ENCODE measurements at places on chromosomes 4 and X.

DNA sequence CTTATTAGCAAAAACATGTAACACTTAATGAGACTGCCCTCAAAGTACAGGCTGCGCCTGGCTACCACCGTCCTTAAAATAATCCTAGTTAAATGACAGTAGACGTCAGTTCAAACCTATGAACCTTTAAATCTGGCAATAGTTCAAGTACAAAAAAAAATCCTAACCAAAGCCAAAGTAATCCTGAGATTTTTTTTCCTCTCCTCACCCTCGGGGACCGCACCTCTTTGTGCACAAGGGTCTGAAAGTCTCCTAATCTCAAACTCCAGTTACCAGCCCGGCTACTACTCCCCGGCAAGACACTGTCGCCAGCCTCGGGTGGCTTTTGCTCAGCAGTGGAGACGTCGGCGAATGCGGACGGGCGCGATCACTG is 439 bp downstream of the SEC31A start:
- no peak for DNase-seq

DNA sequence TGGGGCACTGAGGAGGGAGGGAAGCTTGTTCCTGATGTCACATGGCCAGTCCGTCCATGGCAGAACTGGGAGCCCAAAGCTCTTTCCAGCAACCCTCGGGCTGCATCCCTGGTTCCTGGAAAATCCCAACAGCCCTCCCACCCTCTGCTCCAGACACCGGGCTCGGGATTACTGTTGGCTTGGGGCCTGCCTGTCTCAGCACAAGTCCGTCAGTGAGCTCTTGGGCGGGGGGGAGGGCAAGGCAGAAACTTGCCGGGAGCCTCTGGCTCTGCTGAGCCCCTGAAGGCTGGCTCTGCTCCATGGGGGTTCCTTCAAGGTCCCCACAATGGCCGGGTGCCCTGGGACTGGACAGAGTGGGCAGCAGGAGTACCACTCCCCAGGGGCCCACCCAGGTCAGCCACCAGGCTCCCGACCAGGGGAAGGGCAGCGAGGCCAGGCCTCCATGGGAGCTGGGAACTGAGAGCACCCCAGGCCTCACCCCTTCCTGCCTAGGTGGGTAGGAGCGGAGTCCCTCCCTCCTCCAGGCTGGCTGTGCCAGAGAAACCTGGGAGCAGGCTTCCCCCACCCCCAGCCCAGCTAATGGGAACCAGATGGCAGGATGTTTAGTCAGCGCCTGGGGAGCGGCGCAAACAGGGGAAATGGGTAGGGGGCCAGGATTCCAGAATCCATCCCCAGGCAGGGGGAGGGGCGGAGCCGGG is 6.4 kb upstream of the HAUS7 start:
- DNase-seq, result no peak

DNA sequence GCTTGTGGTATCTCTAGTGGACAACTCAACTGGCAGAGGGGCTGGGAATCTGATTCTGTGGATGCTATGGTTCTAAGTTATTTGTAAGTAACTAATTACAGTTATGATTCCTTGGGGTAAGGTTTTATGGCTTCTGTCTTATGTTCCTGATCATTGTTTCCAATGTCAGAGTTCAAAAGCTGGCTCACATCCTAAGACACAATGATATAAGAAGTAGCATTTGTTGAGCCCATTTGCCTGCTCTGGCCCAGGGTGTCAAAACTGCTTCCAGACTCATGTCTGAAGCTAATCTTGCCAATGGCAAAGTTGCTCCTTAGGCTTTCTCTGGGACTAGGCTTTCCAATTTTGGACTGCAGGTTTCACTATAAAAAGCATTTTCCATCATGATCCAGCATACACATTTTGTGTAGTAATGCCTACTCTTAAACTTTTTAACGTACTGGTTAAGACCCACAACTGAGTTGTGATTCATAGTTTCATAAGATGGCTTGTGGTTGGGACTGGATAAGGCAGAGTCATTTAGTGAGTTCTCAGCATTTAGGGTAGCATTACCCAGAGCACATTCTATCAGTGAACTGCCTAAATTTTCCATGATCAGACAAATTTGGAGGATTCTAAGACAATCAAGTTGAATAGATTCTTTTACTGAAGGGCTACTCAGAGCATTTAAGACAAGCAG is 50.0 kb downstream of the CCNI start:
- DNase-seq, result no peak

GRCh38 chr4:149845743-149846142 is 30.1 kb upstream of the IQCM start:
- DNase-seq, result no peak

GRCh38 chrX:124507246-124507645 is 160.9 kb downstream of the SH2D1A start:
- DNase-seq, result no peak

GRCh38 chrX:107448625-107448997 is 841 bp upstream of the FRMPD3 start:
- no peak for DNase-seq

GRCh38 chrX:37638047-37638446 is 47.5 kb upstream of the XK start:
- DNase-seq, result no peak

GRCh38 chr4:55396308-55397125 is 760 bp downstream of the TMEM165 start:
- peak; percentile 71 for DNase-seq
